Stimulated activated CD8-positive, alpha-beta memory T cell treated with anti-CD3 and anti-CD28 coated beads, Interleukin-4, amount 100 ng/mL, for 1 hour (primary cell): ENCODE measurements at places on chromosomes 6 and 20.

DNA sequence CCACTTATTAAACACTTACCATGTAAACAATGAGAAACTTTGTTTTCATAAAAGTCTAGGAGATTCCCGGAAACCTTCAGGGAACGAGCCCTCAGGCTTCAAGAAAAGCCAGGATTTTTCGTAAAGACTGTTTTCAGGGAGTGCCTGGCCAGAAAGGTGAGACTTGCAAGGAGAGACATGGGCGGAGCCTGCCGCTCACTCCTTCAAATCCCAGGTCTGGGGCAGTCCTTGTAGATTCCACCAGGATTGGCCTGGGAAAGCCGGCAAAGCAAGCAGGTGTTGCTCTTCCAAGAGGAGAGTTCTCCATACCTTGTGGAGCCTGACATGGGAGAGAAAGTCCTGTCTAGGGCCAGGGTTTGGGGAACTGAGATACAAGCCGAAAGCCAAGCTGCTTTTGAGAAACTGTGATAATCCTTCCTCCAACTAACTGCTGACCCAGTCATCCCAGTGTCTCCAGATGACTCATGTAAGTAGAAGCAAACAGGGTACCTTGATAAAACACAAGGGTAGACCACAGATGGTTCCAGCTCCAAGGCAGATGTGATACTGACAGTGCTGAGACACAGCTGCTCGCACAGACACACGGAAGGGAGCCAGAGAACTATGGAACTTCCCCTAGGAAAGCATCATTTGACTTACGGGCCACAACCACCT is 69.4 kb upstream of the NAA20 start:
- DNase-seq = no peak

DNA sequence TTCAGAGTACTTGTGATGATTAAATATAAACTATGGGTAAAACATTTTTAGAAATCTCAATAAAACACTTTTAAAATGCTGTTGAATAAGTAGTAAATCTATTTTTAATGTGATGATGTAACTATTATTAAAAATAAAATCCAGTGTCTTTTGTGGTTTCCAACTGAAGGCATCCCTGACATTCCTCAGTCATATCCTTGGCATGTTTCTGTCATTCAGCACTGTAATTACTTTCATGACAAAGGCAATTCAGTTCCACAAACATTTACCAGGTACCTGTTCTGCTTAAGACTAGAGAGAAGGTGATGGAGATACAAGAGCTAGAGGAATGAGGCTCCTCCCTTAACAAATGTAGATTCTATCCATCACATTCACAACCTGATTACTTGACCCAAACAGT is 518.7 kb upstream of the MAP3K7 start:
- no peak for DNase-seq

DNA sequence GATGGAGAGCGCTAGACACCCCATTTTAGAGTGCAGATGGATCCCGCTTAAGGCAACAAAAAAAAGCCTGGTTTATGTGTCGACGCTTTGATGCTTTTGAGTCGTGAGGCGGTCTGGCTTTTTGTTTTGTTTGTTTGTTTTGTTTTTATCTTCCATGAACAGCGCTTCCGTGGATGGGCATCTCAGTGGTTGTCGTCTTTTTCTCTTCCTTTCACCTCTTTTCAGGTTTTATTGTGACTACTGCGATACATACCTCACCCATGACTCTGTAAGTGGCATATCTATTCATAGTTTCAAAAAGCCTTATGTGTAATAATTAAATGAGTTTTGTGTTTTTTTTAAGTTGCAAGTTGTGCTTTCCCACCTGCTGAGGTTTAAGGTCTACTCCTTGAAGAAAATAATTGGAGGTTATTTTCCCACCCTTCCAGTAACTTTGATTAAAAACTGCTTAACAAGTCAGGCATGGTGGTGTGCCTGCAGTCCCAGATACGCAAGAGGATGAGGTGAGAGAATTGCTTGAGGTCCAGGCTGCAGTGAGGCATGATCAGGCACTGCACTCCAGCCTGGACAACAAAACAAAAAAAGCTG is 476 bp downstream of the SNRPC start:
- DNase-seq = no peak

DNA sequence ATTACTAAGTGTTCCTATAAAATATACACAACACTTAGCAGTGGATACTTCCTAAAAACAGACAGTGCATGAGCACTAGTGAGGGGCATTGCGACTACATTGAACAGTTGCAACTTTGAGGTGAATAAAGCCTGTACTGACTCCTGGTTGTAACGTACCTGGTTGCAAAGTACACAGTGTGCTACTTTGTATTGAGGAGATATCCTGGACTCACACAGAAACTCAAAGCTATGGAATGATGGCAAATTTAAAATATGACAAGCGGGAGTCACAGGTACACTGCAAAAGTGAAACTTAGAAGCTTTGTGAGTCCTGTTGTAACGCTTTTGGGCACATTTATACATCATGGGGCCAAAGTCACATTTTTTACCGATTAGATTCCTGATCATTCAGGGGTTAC is 55.6 kb upstream of the HLA-A start:
- DNase-seq = no peak

DNA sequence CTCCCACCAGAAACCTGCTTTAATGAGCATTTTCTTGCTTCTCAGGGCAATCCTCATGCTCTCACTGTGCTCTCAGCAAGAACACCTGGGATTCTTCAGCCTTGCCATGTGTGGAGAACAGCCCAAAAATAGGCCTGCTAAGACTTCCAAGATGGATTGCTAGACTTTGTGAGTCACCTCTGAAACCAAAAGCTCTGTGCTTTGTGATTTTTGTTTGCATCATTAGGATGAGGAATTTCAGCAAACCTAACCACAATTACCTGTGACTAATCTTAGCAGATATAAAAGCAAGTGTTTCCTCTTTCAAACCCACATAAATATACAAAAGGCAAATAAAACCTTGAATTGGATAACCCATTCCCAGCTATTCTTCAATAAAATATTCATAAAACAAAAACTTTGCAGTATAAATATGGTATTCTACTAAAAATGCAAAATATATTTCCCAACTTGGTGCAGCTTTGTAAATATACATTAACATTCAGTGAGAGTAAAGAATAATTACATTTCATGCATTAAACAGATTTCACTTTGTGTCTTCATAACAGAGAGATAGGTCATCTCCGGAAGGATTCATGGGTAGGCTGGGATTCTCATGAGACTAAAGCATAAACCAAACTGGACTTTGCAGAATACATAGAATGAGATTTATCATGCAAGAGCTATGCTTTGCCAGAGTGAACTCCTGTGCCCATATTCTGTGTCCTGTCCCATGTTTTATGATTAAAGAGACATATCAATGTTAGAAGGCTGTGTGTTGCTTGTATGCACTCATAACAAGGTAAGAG is 33.5 kb downstream of the TPBG start:
- DNase-seq = no peak

DNA sequence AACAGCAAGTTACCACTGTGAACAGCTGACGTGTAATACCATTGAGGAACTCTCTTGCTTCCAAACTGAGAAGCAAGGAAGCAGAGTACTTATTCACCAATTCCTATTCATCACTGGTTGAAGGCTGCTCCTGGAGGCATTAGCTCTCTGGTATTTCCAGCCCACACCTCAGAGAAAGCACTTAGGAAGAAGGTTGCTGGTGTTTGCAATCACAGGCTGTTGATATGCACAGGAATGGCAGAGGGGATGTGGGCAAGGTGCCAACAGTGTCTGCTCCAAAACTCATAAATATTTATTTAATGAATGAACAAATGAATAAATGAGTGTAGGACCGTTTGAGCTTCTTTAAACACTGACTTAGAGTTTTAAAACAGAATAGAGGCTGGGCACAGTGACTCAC is 6.9 kb upstream of the RRBP1 start:
- DNase-seq = no peak

GRCh38 chr20:5780846-5781217 is 30.6 kb downstream of the SHLD1 start:
- no peak for DNase-seq

DNA sequence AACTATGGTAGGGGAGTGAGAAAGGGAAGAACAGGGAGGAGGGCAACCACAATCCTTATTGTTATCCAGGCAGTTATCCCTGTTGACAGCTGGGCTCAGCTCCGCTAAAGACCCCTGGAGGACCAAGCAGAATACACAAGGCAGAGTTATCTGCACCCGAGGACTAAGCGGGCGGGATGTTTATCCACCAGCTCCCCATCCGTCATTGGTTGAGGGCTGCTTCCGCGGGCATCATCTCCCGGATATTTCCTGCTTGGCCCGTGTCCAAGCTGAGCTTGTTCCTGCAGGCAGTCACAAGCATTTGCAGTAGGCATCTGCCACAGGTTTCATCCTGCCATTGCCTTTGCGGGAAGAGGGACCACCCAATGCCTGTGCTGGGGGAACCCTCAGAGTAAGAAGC is 102.1 kb downstream of the DLGAP4 start:
- DNase-seq = no peak

DNA sequence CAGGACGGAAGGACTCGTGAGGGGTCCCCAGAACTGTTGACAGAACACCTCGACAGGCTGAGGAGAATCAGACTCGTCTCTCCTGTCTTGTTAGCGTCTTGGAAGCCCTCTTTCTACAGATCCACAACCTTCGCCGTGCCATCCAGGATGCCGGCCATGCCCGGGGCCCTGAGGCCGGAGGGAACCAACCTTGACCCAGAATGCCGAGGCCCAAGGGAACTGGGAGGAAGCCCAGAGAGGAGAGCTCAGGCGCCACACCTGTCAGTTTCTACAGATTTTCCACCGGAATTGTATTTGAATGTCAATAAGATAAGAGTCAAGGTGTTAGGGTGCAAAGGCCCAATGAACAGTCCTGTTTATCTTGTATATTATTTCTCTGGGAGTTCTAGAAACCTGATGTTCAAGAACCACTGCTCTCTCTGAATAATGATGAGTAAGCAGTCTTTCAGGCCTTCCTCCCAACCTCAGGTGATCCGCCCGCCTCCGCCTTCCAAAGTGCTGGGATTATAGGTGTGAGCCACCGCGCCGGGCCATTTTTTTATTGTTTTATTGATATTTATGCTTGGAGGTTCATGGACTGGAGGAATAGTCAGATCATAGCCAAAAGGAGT is 799 bp upstream of the ME1 start:
- no peak for DNase-seq

DNA sequence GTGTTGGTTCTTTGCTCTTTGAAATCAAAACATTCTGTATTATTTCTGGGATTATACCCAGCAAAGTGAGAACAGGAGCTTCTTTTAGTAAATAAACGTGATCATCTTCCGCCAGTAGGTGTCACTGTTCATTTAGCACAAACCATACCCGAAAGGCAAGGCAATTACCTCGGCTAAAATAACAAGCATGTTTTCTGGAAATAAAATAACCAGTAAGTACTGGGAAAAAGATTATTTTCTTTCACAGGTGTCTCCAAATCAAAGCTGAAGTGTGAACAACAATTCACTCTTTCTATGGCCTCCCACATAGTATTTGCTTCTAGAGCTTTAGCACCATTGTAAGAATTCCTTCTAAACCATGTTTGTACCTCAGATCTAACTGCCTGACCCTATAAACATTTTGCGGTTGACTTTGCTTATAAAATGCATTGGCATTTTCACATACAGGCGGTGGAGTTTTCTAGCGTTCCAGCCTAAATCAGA is 144.6 kb upstream of the AGPAT4 start:
- no peak for DNase-seq

DNA sequence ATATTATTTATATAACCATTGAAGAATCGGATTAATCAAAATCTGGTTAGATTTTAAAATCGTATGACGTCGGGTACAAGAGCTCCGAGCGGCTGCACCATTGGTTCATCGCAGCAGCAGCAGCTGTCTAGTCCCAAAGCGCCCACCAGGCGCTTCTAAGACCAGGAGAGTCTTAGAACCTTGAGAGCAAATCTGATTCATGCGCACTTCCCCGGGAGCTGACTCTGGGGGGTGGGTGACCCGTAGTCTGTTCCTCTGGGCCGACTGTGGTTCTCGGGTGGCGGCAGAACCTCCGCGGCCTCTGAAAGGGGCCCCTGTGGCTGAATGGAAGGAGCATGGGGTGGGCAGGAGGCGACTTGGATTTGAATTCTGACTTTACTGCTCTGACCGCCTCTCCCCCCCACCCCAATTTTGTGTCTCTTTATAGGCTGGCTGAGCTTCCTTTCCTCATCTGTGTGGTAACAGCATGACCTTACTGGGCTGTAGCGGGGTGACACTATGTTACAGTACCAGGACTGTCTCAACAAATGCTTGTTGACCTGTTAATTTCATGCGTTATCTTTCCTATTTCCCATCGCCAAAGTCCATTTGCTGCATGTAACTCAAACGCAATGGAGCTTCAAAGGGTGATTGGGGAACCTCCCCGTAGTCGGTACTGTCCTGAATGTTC is 119.7 kb downstream of the RTN4IP1 start:
- no peak for DNase-seq

DNA sequence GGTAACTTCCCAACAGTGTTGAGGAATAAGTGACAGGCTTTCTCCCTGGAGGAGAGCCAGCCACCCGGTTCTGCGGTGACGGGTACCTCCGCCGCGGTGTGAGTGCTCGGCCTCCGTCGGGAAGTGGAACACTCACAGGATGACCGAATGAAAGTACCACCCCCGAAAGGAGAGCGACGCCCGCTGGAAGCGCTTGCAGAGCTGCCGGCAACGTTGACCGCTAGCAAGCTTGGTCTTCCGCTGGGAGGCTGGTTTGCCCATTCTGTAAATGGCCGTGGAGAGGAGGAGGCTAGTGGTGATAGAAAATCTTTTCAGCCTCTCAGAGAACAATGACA is 614 bp upstream of the TMEM242 start:
- DNase-seq = no peak

DNA sequence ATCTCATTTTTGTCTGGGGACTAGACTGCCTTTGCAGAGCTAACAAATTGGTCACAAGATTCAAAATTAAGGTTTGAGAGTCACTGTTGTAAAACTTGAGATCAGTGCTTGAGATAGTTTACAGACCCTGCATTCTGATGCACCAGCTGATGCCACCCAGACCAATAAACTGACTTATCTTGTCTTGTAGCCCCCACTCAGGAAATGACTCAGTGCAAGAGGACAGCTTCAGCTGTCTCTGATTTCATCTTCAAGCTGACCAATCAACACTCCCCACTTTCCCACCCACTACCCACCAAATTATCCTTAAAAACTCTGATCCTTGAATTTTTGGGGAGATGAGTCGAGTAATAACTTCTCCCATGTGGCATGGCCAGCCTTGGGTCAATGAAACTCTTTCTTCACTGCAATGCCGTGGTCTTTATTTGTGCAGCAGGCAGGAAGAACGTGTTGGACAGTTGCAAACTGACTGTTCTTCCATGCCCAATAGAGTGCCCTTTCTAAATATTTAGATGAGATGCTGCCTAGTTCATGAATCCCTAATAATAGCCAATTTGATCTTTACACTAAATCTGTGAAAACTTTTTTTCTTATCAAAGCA is 48.3 kb upstream of the PROKR2 start:
- DNase-seq = no peak

GRCh38 chr6:30411515-30412207 is 66.7 kb downstream of the RPP21 start:
- peak; percentile 10 for DNase-seq

GRCh38 chr6:141484711-141485110 is 648.0 kb upstream of the GJE1 start:
- no peak for DNase-seq

DNA sequence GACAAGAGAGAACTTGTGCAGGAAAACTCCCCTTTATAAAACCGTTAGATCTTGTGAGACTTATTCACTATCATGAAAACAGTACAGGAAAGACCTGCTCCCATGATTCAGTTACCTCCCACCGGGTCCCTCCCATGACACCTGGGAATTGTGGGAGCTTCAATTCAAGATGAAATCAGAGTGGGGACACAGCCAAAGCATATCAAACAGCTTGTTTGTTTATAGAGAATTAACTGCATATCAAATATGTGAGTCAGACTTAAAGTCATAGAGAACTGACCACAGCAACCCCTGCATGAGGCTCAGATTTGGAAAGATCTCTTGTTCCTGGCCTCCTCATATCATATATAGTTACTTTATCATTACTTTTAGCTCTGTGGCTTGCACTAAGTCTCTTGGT is 29.1 kb upstream of the HDAC2 start:
- DNase-seq = no peak
